ENCODE measurements at places on chromosomes 4 and X.
A peak's percentile ranks its signal among the peaks of the same experiment; 100 is the strongest.

GRCh38 chr4:185392156-185392555 is 3.6 kb downstream of the LRP2BP start:
- DNase-seq, result no peak

DNA sequence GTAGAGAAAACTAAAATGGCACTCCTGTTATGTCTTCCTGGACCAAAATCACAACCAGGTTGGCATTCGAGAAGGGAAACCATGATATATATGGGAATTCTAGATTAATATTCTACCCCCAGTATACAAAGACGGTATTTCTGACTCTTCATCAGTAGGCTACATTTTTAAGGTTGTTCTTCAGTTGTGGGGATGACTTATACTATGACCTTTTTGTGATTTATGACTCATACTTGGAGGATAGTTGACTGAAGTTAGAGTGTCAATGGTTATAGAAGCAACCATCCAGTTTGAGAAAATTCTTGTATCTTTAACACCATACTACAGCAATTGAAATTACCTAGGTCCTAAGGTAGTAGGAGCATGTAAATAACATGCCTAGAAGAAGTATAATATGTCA is 49.8 kb upstream of the CYSLTR1 start:
- DNase-seq, result no peak

GRCh38 chr4:153676984-153677383 is 7.1 kb upstream of the TLR2 start:
- DNase-seq, result peak; percentile 87

DNA sequence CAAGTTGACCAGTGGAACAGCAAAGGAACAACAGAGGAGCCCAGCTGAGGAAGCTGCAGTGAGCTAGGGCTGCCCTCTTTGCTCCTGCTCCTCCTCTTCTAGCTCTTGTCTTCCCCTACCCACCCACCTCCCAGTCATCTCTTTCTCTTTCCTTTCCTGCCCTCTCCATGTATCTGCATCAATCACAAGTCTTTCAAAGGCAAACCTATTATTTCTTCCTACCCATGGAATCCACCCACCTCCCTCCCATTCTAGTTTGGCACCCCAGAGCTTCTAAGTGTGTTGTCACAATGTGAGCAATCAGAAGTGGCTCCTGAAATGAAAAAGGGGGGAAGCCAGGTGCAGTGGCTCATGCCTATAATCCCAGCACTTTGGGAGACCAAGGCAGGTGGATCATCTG is 69.3 kb downstream of the TSC22D3 start:
- DNase-seq, result no peak

DNA sequence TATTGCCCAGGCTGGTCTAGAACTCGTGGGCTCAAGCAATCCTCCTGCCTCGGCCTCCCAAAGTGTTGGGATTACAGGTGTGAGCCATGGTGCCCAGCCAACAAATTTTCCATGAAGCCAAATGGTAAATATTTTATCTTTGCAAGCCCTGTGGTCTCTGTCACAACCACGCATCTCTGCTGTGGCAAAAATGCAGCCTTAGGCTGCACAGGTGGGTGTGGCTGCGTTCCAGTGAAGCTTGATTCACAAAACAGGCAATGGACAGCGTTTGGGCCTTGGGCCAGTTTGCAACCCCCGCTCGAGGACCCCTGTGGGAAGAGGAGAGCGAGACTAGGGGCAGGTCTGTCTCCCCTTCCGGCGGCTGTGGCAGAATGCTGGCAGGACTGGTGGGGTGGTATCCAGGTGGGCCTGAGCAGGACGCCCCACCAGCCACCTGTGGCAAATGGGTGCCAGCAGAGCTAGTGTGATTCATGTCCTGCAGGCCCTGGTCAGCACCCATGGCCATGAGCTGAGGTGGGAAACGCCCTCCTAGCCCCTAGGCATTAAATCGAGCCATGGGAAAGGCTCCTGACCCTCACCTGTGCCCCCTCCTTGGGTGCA is 19.7 kb downstream of the HTRA3 start:
- no peak for DNase-seq

DNA sequence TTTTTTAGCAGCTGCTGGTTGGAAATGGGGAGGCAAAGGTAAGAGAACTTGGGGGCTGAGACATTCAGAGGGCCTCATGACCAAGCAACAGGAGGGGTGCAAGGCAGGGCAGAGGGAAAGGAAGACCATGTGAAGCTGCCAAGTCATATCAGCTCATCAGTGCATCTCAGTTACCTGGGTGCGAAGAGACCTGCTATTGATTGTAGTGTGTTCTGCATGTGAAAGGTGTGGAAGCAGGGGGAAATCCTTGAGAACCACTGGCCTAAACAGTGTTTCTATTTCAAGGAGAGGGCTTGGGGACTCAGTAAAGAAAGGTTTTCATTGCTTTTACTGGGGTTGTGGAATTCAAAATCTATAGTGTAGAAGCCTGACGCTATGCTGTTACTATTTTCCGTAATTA is 47.1 kb upstream of the EDA start:
- no peak for DNase-seq

DNA sequence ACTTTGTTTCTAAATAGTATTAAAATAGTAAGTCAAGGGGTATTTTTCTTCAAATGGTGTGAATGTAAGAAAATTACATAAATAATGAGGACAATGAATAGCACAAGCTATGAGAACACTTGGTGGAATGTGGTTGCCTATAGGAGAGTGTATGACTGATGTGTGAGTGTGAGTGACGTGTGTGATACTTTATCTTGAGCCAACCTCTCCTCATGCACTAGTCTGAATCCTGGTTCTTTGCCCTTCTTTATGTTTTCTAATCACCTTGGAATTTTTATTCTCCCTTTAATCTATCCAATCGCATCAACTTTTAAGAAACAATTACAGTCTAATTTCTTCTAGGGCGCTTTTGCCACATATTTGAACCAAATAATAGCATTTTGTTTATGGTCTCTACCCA is 98.2 kb downstream of the YIPF7 start:
- DNase-seq, result no peak

DNA sequence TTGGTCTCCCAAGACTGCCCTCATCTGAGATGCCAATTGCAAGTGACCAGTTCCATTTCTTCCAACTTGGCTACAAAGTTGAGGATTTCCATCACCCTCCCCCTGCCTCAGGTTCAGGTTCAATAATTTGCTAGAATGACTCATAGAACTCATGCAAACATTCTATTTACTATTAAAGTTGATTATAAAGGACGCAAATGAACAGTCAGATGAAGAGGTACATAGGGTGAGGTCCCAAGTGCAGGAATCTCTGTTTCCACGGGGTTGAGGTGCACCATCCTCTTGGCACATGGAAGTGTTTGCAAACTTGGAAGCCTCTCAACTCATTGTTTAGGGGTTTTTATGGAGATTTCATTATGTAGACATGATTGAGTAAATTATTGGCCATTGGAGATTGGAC is 41.0 kb downstream of the FGFBP1 start:
- DNase-seq, result no peak

- DNase-seq, result no peak
Observed at GRCh38 chrX:129961180-129962083, 21.0 kb upstream of the BCORL1 start.

GRCh38 chr4:53531585-53532224 is 59.6 kb downstream of the LNX1 start:
- no peak for DNase-seq

- no peak for DNase-seq
Observed at GRCh38 chrX:151596282-151596681, 32.8 kb downstream of the PASD1 start.

DNA sequence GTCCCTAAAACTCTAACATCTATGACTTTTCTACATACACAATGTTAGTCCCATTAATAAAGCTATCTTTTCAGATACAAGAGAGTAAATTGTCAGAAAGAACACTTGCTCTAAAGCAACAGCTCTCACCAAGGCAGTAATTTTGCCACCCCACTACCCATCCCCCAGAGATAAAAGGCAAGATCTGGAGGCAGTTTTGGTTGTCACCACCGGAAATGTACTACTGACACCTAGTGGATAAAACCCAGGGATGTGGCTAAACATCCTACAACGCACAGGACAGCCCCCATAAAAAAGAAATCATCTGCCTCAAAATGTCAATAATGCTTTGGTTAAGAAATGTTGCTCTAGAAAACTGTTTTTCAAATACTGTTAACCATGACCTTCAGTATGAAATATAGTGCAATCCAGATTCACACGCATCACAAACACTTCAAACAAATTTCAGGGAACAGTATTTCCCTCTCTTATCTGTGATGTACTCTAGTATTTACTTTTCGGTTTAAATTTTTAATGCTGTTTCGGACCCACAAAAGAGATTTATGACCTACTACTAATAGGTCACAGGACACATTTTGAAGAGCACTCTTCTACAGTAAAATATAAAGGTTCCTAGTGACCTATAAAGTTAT is 5.1 kb downstream of the FBXL5 start:
- peak; percentile 63 for DNase-seq

GRCh38 chr4:2330091-2331042 is 68.5 kb upstream of the MXD4 start:
- peak; percentile 92 for DNase-seq

DNA sequence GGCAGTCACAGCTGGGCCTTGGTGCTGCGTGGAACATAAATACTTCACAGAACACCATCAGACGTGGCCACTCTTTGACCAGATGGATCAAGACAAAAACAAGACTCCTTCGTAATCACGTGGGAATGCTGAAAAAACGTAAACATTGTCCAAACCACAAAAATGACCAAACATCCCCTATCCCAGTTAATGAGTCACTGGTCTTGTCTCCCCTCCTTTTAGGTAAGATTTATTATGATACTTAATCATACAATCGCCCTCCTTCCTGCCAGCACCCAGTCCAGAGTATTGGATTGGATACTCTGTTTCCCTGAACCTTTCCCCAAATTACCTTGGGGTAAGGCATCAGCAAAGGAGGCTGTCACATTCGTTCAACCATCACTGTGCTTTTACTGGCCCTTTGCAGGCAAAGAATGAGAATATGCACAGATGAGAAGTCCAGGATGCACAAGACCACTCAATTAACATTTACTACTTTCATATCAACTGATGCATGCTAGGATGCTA is 601 bp upstream of the TCEANC start:
- peak; percentile 90 for DNase-seq

DNA sequence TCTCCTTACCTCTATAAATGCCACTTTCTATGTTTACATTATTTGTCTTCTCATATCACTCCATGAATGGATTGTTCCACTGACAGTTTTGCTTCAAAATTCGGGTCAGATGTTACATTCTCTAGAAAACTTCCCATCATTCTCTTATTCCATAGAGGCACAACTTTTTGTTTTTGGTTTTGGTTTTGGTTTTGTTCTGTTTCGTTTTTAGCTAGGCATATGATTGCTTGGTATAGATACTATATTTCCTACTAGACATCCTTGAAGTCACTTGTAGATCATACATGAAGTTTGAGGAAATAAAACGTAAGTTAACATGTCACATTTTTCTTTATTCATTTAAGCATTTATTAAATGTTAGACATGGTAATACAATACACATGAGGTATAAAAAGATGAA is 961.0 kb downstream of the PCDH18 start:
- DNase-seq, result no peak

DNA sequence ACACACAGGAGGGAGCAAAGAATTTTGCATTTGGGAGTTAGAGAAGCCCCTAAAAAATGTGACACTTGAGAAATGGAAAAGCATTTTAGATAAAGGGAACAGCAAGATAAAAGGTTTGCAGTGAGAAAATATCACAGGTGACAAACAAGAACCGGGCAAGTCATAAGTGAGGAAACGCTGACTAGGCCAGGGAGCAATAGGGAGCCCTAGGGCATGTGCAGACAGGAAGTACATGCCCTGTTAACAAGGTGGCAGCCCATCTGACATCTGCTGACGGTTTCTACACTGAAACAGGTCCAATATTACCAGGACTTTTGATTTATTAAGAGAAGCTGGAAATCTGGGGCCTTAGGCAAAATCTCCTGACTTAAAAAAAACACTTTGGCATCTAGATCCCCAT is 4.0 kb upstream of the IL13RA1 start:
- no peak for DNase-seq

GRCh38 chr4:105828074-105828473 is 67.2 kb upstream of the NPNT start:
- no peak for DNase-seq

- no peak for DNase-seq
Observed at GRCh38 chrX:111830571-111830970, 45.4 kb upstream of the TRPC5OS start.

GRCh38 chr4:77493120-77493752 is 112.4 kb upstream of the CXCL13 start:
- DNase-seq, result no peak

GRCh38 chr4:6369924-6370645 is 100.4 kb downstream of the WFS1 start:
- no peak for DNase-seq

DNA sequence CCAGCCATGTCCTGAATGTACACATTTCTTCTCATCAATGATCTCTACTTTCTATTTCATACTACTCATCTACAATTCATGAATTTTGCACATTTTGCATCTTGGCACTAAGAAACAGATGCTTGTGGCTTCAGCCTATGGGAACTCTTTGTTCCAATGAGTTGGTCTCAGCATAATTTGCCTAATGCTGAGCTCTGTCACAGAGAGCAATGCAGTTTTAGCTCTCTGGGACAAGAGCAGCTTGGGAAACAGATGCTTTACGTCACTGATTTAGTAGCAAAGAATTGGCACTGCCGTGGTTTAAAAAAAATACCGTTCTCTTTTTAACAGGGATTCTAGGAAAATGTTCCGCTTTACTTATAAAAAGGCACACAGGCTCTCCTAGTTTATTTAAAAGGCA is 162.4 kb downstream of the WDFY3 start:
- peak; percentile 71 for DNase-seq

DNA sequence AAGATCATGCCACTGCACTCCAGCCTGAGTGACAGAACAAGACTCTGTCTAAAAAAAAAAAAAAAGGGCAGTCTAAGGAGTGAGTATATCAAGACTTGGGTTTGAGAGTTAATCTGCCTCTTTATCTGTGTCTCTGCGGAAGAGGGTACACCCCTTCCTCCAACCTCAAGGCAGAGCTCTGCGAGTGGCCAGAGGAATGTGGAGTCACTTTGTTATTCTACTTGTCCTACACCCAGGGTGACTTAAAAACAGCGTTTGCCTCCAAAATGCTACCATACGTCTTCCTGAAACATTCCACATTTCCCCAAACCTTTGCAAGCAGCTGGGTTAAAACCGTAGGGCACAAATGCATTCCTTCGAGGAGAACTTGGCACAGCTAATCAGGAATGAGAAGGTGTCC is 199.9 kb downstream of the SHOX start:
- no peak for DNase-seq

- DNase-seq, result no peak
Observed at GRCh38 chrX:44906041-44906440, 33.1 kb downstream of the KDM6A start.
